Amniotic stem cell (primary cell): ENCODE measurements at places on chromosomes 3 and 15.
A peak's percentile ranks its signal among the peaks of the same experiment; 100 is the strongest.

GRCh38 chr3:41040256-41040655, 159.0 kb upstream of the CTNNB1 start:
- no peak for DNase-seq

DNA sequence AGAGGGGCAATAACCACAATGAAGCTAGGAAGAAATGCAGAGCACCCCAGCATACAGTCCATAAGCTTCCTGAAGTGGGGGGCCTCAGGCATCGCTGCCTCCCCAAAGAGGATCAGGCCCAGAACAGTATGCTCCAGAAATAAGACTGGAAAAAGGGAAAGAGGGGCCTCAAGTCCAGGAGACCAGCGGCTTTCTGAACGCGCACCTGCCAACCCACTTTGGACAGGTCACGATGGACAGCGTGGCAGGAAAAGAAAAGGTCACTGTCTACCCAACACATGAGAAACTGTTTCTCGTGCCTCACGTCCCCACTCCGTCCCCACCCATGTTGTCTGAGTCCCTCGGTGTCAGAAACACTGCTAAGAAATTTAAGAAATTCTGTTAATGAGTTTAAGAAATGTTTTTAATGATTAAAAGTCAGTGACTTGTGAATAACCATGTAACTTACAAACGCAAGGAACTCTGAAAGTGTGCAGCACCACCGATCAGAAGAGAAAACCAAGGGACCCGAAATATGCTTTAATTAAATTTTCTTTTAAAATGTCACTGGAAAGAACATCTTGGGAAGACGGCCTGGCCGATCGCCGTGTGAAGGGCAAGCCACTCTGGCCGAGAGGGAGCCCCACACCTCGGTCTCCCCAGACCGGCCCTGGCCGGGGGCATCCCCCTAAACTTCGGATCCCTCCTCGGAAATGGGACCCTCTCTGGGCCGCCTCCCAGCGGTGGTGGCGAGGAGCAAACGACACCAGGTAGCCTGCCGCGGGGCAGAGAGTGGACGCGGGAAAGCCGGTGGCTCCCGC, 1.7 kb upstream of the PPARG start:
- no peak for DNase-seq

DNA sequence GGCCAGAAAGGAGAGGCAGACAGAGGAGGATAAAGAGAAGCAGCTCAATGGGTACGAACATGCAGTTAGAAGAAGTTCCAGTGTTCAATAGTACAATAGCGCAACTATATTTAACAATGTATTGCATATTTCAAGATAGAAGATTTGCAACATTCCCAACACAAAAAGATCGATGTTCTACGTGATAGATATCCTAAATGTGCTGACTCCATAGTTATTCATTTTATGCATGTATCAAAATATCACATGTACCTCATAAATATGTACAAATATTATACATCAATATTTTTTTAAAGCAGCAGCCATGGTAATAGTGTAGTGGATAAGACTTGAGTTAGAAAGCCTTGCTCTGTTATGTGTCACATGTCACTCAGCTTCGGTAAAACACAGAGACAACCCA, 110.2 kb upstream of the ASB14 start:
- DNase-seq, result no peak

DNA sequence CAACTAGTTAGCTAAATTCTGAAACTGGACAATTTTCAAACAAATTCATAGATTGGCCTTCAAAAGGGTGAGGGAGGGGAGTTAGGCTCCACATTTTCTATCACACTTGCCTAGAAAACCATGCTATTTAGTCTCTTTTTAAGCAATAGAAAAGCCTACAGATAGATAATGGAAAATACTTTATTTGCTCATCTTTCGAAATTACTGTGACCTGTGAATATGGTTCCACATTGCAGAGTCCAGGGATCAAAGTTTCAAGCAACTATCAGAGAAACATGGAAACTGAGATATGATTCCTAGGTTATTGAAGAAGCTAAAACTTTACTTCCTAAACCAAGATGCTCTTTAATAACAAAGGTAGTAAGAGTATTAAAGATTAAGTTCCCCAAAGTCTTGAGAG, 176.6 kb upstream of the NECTIN3 start:
- no peak for DNase-seq

DNA sequence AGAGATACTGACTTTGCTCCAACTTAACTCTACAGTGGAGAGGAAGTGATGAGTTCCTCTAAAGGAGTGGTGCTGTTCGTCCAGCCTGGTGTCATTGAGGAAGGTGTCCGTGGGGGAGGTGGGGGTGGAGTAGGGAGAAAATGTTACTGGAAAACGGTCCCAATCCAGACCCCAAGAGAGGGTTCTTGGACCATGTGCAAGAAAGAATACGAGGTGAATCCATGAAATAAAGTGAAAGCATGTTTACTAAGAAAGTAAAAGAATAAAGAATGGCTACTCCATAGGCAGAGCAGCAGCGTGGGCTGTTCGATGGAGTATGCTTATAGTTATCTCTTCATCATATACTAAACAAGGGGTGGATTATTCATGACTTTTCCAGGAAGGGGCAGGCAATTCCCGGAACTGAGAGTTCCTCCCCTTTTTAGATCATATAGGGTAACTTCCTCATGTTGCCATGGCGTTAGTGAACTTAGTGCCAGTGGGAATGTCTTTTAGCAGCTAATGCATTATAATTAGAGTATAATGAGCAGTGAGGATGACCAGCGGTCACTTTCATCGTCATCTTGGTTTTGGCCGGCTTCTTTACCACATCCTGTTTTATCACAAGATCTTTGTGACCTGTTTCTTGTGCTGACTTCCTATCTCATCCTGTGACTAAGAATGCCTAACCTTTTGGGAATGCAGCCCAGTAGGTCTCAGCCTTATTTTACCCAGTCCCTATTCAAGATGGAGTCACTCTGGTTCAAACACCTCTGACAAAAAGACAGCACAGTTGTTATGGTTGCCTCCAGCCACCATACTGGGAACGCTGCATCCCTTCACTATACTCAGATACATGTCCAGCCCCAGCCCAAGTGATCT, 38.6 kb downstream of the CLEC3B start:
- no peak for DNase-seq

GRCh38 chr3:134976948-134977347, 181.9 kb downstream of the EPHB1 start:
- DNase-seq, result no peak

- no peak for DNase-seq
These were observed 206.6 kb upstream of the MDFIC2 start for GRCh38 chr3:70519026-70519425.

GRCh38 chr3:78729946-78730345, 1037.9 kb downstream of the ROBO1 start:
- DNase-seq, result no peak

GRCh38 chr3:123618768-123619484, 34.1 kb upstream of the HACD2 start:
- peak; percentile 27 for DNase-seq

DNA sequence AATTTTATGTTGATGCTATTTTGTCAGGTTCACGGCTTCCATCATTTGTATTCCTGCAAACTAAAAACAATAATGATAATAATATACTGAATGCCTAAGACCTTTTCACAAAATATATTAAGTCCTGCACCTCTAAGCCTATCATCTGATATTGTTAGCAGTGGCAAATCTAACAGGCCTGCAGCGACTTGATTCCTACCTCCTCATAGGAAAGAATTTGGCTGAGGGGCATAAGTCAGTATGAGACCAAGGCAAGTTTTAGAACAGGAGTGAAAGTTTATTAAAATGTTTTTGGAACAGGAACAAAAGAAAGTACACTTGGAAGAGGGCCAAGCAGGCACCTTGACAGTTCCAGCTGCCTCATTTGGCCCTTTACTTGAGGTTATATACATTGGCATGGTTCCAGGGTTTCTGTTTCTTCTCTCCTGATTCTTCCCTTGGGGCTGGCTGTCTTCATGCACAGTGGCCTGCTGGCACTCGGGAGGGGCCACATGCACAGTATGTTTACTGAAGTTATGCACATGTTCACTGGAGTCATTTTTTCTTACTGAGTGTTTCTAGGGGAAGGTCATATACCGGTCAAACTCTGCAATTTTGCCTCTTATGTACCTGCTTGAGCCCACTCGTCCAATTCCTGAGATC, 418.1 kb downstream of the EPHA6 start:
- no peak for DNase-seq

DNA sequence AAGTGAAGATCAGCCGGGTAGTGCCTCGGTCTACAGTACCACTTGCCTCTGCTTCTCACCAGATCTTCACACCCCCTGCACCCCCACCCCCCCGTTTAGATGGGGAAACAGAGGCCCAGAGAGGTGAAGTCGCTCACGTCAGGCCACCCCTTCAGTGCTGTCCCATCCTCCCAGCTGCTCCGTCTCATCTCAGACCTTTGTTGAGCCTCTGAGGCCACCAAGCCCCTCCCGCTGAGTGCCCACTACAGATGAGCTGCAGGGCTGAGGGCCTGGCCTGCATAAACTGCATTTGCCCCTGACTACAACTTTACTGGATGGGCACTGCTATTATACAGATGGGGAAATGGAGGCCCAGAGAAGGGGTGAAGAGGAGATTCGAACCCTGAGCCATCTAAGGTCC, 35.8 kb downstream of the ADAMTS7 start:
- DNase-seq, result no peak

DNA sequence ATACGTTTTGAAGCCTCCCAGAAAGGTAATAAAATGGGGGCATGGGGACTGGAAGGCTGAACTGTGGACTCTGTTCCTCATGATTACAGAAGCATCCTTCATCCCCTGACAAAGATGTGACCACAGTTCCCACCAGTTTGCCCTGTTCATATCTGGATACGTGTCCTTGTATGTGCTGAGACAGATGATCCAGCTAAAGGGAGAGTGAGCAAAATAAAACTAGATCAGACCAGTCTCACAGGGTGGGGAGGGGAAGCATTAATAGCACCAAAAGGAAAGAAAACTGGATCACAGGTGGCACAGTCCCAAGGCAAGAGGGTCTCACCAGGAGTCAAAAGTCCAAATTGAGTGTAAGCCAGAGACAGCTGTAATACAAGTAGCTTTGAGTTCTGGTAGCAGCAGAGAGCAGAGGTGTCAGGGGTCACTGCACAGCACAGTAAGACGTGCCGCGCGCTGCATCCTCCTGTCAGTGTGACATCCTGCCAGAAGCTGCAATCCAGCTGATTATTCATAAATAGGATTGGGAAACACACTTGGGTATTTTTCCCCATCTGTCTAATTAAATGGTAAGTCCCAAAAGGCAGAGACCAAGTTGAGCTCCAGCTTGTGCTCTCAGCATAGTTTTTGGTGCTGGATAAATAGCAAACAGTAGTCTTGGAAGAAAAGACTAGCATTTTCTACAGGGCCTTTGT, 560.0 kb upstream of the CFAP20DC start:
- no peak for DNase-seq

- DNase-seq, result no peak
These were observed 32.8 kb downstream of the GRIP2 start for GRCh38 chr3:14507305-14507741.

GRCh38 chr3:84904816-84905555, 53.8 kb upstream of the CADM2 start:
- no peak for DNase-seq

GRCh38 chr15:70426096-70426821, 328.5 kb upstream of the TLE3 start:
- DNase-seq, result no peak

DNA sequence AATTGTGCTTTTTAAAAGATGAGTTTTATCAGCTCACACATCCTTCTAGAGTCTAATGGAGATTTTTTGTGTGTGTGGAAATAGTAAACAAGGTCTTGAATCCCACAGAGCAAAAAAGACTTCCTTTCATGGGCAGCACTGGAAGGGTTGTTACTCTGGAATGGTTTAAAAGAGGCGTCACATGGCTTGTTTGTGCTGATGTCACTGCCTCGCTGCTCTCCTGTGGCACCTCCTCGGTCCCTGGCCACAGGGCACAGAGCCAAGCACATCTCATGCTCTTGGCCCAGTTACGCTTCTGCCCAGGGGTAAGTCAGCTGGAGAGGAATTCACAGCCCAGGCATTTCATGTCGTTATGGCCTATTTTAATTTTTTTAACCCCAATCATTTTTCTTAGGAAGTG, 53.2 kb downstream of the PGPEP1L start:
- peak; percentile 34 for DNase-seq

DNA sequence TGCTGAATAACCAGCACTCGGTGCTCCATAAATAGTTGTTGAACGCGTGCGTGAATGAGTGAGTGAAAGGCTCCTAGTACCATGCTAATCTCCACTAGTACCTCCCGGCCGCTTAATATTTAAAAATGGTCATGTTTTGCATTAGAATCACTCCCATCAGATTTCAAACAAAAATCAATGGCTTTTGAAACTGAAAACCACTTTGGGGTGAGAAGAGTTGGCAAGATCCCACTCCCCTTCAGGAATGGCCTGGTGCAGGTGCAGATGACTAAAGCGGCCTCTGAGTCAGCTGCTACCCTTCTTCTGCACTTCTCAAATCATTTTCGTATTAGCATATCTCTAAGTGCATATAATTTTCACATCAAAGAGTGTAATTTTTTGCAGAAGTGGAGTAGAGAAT, 425.3 kb upstream of the PROK2 start:
- no peak for DNase-seq
